ENCODE measurements at places on chromosomes 12 and 14.

DNA sequence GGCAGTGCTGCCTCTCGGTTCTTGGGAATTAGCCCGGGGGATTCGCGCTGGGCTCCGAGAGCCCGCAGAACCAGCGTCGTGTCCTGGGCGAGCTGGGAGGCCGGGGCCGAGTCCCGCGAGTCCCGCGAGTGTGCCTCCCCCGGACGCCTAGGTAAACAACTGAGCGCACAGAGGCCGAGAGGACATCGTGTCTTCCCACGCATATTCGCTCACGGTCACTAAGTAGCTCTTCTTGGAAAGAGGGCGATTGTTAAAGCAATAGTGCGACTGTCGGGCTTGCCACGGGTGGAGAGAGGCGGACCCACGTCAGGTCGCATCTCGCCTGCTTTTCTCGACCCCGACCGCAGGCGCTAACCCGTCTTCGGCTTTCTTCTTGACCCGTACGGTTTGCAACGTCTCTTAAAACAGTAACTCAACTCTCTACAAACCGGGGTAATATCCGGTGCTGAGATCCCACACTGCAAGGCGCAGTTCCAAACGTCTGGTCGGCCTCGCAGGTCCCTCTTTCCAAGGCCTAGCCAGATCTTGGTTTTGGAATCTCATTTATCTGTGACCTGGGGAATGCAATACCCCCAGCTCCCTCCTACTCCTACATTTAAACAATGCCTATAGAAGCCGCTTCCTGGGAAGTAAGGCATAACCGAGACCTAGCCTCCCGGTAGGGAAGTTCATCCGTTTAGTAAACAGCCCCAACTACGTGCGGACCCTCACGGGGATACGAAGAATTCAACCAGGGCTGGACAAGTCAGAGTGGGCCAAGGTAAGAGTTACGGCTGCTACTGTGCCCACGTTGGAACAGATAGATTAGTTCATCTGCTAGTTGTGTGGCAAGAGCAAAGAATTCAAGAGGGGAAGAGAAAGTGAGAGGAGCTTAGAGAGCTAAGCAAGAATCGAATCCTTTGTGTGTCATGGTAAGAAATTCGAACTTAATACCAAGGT lies 736 bp upstream of the PHLDA1 start:
- DNase-seq, result peak; percentile 39

DNA sequence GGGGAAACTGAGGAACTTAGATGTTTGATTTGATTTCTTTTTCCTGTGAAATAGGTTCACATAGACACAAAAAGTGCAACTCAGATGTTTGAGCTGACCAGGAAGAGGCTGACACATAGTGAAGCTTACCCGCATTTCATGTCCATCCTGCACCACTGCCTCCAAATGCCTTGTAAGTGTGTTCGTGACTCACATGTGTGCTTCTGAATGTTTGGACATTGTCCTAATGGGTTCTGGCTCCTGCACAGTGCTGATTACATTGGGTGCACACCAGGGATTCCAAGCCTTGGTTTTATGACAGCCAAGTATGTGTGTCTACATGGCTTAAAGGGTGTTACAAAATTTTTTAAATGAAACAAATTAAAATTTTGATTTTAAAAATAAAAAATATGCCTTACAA lies 137.4 kb downstream of the DAAM1 start:
- no peak for DNase-seq

DNA sequence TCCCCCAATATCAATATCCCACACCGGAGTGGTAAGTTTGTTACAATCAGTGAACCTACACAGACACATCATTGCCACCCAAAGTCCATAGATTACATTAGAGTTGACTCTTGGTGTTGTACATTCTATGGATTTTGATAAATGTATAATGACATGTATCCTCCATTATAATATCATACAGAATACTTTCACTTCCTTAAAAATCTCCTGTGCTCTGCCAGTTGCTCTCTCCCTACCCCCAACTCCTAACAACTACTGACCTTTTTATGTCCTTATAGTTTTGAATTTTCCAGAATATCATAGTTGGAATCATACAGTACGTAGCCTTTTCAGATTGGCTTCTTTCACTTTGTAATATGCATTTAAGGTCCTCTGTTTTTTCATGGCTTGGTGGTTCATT lies 48.4 kb downstream of the SLC4A8 start:
- DNase-seq, result no peak

GRCh38 chr12:128581321-128581761 lies 242.4 kb downstream of the SLC15A4 start:
- no peak for DNase-seq

DNA sequence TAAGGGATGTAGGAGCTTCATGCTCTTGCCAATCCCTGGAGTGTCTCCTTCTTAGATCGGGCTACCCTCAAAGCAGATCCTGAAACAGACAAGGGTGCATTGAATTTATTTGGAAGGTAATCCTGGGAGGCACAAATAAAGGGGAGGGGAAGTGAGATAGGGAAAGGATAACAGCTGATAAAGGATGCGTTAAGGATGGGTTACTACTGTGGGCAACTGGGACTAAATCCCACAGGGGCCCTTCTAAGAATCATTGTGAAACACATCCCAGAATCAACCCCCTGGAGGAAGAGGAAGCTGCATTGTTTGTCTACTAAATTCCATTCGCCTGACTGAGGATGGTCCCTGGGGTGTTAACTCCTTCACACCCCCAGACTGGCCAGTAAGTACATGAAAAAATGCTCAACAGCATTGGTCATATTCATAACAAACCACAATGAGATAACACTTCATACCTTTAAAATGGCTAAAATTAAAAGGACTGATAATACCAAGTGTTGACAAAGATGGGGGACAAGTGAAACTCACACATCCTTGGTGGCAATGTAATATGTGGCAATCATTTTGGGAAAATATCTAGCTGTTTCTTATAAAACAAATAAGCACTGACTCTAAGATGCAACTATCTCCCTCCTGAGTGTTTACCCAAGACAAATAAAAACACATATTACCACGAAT lies 37.0 kb upstream of the CMKLR1 start:
- DNase-seq, result no peak

DNA sequence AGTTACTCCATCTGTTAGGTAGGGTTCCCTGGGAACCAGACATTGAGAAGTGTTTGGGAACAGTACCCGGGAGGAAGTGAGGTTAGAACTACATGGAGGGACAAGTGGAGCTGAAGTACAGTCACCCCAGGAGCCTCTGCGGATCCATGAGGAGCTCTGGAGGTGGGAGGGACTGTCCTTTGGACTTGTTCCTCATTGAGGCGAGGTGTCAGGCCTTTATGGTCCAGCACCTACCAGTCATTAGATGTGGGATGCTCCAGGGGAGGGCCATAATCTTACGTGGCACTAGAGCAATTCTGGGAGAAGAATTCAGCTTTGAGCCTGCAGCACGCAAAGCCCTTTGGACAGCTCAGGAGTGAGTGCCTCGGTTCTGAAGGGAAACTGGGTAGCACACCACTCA lies 142.8 kb downstream of the DACT1 start:
- no peak for DNase-seq

GRCh38 chr12:116539905-116540482 lies 19.2 kb upstream of the MAP1LC3B2 start:
- DNase-seq, result no peak

DNA sequence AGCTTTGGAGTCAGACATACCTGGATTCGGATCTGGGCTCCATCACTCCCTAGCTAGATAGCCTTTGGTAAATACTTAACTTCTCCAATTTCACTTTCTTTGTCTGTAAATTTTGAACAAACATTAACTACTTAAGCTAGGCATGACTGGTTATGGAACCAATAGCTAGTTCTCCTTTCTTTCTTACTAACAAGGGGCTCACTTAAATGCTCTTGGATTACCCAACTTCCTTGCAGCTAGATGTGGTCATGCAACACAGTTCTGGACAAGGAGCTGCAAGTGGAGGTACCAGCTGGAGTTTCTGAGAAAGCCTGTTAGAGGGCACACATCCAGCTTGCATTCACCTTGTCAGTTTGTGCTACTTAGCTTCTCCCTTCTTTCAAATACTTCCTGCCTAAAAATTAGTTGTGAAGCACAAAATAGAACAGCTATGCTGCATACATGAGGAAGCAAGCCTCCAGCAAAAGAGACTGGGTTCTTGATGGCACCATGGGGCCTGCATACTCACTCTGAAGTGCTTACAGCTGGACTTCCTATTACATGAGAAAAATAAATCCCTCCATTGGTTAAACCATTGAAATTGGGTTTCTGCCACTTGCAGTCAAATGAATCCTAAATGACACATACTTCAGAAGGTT lies 210.1 kb upstream of the EEA1 start:
- DNase-seq, result no peak

DNA sequence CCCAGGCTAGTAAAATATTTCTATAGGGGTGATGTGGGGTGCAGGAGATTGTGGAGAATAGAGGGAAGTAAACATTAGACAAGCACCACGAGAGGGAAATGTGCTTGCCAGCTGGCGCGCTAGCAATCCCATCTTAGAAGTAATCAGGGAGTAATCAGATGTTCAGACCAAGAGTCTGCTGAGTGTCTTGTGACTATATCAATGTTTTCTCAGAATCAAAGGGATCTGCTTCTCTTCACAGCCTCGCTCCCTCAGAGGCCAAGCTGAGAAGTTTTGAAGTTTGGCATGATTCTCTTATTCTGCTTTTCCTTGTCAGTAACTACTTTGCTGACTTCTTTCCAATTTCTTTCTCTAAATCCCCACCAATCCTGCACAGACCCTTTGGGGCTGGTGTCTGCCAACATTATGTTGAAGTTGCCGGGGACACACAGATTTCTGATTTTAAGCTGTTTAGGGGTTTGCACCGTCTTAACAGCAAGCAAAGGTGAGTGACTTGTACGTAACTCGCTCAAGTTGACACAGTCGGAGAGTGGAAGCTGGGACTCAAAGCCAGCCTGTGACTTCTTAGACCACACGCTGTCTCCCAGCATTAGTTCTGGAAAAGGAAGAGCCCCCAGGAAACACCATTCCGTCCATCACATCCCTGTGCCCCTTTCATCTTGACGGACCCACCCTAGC lies 22.0 kb upstream of the TSPAN9 start:
- no peak for DNase-seq
